CD8-positive, alpha-beta memory T cell (primary cell): ENCODE measurements at places on chromosomes 2 and 18. TPM values are rescaled to one million over a fixed set of nuclear protein-coding genes. Genes with fewer than 3 reads are reported as not detected.

DNA sequence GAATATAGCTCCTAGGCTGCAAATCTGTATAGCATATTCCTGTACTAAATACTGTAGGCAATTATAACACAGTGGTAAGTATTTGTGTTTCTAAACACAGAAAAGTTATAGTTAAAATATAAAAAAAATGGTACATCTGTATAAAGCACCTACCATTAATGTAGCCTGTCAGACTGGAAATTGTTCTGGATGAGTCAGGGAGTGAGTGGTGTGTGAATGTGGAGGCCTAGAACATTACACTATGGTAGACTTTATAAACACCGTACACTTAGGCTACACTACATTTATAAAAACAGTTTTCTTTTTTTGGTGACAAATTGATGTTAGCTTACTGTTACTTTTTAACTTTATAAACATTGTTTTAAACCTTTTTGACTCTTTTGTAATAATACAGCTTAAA is 226.3 kb downstream of the CCDC85A start:
- H3K27me3 ChIP-seq = no peaks in the 10 kb centered on the region
- H3K4me3 ChIP-seq = no peak overlapping the region
- H3K4me1 ChIP-seq = no peaks in the 10 kb centered on the region

GRCh38 chr18:36759167-36759776 is 69.5 kb downstream of the TPGS2 start:
- no peaks in the 10 kb centered on the region for H3K36me3 ChIP-seq
- no peak overlapping the region for H3K27ac ChIP-seq
- no peak for DNase-seq
- no peaks in the 10 kb centered on the region for H3K4me1 ChIP-seq
- no peaks in the 10 kb centered on the region for H3K27me3 ChIP-seq

Gene LINC00305
- total RNA-seq = not detected

Gene CREG2
- total RNA-seq = not detected

Gene MAP3K19
- total RNA-seq = not detected

DNA sequence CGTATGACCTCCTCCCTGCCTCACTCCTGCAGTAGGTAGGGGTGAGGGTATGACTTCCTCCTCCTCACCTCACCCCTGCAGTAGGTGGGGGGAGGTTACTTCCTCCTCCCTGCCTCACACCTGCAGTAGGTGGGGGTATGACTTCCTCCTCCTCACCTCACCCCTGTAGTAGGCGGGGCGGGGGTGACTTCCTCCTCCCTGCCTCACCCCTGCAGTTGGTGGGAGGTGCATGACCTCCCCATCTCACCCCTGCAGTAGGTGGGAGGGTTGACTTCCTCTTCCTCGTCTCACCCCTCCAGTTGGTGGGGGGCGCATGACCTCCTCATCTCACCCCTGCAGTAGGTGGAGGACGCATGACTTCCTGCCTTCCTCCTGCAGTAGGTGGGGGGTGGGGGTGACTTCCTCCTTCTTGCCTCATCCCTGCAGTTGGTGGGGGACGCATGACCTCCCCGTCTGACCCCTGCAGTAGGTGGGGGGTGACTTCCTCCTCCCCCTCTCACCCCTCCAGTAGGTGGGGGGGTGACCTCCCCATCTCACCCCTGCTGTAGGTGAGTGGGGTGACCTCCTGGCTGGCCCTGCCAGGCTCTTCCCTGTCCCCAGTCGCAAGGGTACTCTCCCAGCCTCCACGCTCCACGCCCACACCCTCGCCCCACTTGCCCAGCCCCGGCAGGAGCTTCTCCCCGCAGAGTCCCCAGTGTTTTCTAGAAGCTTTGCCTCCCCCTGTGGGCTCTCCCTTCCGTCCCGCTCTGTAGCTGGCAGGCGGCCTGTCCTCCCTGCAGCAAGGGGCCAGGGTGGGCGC is 39.3 kb downstream of the TSHZ1 start:
- no peak overlapping the region for H3K4me3 ChIP-seq
- peaks cover 54% of the 10 kb centered on the region for H3K4me1 ChIP-seq
- no peaks in the 10 kb centered on the region for H3K27me3 ChIP-seq
- no peak overlapping the region for H3K27ac ChIP-seq
- no peak for DNase-seq
- H3K36me3 ChIP-seq = no peaks in the 10 kb centered on the region

DNA sequence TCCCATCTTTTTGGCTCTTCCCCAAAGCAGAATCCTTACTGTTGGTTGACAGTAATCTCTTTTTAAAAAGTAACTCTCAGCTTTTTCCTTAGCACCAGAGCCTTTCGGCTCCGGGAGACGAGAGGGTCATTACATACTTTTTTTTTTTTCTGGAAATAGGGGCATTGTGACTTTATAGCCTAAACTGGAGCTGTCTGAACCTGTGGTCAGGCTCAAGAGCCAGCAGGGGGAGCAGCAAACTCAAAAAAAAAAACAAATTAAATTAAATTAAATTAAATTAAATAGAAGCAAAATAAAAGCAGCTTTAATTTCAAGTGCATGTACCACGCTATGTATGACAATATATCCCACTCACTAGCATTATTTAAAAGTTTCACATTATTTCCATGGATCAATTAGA is 156.6 kb downstream of the DTNA start:
- no peaks in the 10 kb centered on the region for H3K27me3 ChIP-seq
- no peak overlapping the region for H3K4me3 ChIP-seq
- no peaks in the 10 kb centered on the region for H3K4me1 ChIP-seq
- no peak overlapping the region for H3K27ac ChIP-seq

DNA sequence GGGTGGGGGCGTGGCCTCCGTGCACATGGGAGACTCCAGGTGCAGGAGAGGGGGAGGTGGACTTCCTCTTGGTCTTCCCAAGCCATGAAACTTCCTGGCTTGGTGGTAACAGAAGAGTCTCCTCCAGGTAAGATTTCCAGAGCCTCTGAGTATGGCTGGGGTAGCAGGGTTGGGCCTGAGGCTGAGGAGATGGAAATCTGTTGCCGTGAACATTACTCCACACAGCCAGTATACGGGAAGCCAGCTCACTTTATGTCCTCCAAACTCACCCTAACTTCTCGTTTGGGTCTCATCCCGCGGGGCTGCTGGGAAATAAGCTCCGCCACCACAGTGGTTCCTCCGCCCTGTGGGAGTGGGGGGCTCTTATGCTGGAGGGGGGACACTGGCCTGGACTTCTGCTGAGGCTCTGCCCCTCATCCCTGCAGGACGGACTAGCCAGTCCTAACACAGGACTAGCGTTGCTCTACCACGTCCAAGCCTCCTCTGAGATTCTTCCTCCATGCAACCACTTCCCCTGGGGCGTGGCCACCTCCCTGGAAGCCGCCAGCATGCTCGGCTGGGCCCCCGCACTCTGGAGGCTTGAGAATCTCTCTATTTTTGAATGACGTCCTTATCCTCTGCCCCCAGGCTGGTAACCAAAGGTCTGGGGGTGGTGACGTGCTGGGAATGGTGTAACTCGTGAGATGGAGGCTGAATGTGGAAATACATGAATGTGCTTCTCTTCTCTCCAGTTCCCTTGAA is 777 bp upstream of the RAB17 start:
- no peak for DNase-seq
- H3K36me3 ChIP-seq = no peaks in the 10 kb centered on the region
- H3K4me3 ChIP-seq = no peak overlapping the region
- peaks cover 8% of the 10 kb centered on the region for H3K4me1 ChIP-seq
- H3K27ac ChIP-seq = no peak overlapping the region
- no peaks in the 10 kb centered on the region for H3K27me3 ChIP-seq

DNA sequence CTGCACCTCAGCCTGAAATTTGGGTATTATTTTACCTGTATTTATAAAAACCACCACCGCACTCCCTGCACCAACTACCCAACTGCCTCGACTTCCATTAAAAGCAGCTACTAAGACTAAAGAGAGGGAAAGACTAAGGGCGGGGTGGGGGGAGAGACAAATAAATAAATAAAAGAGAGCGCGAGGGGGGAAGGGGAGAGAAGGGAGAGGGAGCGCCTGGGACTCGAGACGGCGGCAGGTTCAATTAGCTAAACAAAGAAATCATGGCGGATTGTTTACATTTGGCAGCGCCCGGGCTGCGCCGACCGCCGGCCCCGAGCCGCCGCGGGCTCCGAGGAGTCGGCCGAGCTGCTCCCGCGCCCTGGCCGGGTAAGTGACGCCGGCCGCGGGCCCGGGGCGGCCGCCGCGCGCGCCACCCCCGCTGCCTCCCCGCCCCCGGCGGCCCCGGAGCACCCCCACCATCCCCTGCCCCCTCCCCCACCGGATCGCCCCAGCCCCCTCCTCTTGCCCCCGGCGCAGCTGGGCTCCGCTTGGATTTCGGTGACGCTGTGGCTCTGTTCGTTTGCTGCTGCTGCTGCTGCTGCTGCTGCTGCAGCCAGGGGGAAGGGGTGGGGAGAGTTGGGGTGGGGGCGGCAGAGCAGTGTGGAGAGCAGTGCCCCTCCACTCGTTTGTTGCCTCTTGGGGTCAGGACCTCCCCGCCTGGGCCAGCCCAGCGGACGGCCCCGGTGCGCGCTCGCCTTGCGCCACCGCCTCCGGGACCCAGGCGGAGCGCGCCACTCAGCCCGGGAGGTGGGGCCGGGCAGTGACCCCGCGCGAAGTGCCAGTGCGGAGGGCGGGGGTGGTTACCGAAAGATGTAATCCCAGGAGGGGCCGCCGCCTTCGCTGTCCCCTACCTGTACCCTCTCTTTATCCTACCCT is 187.2 kb upstream of the FANCL start:
- no peak overlapping the region for H3K4me3 ChIP-seq
- no peaks in the 10 kb centered on the region for H3K4me1 ChIP-seq
- no peak overlapping the region for H3K27ac ChIP-seq

Gene CFC1
- total RNA-seq = not detected

DNA sequence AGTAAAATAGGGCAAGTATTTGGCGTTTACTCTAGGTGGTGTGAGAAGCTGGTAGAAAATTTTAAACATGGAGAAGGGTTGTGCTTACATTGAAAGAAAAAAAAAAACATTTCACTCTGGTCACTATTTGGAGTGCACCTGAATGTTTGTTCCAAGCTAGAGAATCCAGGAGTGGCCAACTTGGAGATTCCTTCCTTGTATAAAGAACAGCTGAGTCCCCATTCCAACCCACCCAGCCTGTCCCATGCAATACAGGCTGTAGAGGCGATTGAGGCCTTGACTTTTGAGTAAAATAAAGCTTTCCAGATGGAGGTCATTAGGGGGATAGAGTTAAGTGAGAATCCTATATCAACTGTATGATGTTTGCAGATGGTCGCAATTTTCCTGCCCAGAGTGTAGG is 203.8 kb upstream of the SYT4 start:
- H3K27ac ChIP-seq = no peak overlapping the region
- DNase-seq = no peak
- no peaks in the 10 kb centered on the region for H3K36me3 ChIP-seq
- no peaks in the 10 kb centered on the region for H3K4me1 ChIP-seq

Gene ICOS
- 87.2 TPM for total RNA-seq

Gene RSAD2
- 0.85 TPM for total RNA-seq

DNA sequence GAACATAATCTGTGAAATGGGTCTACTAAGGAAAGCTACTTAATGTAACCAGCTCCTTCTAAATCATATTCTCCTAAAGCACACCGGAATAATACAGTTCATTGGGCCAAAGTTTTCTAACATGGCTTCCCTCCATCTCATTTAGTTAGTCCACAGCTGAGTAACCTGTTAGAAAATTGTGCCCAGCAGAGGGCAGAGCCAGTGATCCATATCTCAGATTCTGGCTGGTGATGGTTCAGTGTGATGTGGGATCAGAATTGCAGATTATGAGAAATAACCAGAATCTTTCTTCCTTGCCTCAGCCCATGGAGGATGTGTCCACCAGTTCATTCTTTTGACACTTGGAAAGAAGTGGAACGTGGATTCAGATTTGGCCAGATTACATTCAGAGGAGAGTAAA is 9.4 kb upstream of the CTLA4 start:
- H3K27ac ChIP-seq = no peak overlapping the region
- H3K4me1 ChIP-seq = peaks cover 14% of the 10 kb centered on the region
- H3K36me3 ChIP-seq = no peaks in the 10 kb centered on the region
- H3K4me3 ChIP-seq = no peak overlapping the region
- no peaks in the 10 kb centered on the region for H3K27me3 ChIP-seq

DNA sequence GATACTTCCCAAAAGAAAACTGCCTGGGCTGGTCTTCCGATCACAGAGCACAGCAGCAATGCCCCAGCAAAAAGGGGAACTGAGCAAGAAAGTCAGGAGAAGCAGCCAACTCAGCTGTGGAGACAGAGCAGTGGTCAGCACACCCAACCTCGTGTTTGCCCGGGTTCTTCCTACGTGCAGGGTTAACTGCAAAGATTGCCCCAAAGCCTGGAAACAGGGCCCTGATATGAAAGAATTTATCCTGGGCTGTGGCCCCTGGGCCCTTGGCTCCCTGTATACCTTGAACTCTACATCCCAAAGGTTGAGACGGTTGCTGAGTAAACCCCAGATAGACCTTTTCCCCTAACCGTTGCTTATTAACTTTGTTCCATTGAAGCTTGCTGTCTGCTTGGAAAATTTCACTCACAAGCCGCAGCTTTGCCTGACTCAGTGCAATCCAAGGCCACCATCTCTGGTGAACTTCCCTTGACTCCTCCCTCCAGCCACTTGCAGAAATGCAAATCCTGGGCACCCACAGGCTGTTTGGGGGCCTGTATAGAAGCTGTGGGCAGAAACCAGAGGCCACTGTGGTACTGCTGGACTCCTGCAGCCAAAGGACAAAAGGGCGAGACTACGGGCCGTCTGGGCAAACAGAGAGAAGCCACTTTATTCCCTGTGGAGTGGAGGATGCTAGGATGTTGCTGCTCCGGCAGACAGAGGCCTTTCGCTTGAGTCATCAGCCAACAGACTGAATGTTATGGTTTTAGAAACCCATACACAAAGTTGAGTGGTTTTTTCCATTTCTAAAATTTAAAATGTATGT is 18.2 kb downstream of the NRP2 start:
- no peak overlapping the region for H3K27ac ChIP-seq
- H3K4me1 ChIP-seq = no peaks in the 10 kb centered on the region
- H3K4me3 ChIP-seq = no peak overlapping the region
- H3K27me3 ChIP-seq = no peaks in the 10 kb centered on the region
- H3K36me3 ChIP-seq = no peaks in the 10 kb centered on the region

DNA sequence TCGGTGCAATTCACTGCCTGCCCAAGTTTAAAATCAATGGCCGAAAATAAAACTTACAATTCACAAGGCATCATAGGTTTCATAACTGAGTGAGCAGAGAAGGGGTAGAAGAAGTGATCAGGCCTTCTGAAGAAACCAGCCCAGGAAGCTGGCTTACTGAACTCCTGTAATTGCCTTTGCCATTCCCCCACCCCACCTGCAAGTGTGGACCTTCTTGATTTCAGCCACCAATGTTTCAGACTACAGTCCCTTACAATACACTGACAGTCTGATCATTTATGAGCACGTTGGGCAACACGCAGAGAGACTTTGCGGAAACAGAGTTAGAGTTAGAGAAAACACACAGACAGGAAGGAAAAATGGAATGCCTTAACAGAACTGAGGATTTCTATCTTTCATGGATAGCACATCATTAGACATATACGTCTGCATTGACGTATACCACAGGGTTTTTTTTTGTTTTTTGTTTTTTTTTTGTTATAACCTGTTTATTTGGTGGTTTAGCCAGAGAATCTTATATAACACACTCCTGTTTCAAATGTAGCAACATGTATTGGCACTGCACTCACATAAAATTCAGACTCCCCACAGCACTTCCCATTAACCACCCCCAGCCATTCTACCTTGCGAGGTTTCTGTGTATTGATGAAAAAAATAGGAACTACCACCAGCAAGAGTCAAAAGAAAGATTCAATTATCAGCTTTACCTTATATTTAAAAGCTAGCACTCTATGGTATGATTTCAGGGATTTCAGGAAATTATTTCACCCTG is 126.4 kb downstream of the CACNB4 start:
- no peak overlapping the region for H3K27ac ChIP-seq
- H3K4me1 ChIP-seq = no peaks in the 10 kb centered on the region
- no peak for DNase-seq
- no peaks in the 10 kb centered on the region for H3K27me3 ChIP-seq
- H3K4me3 ChIP-seq = no peak overlapping the region
